ENCODE measurements at places on chromosomes 1 and 21.
A peak's percentile ranks its signal among the peaks of the same experiment; 100 is the strongest.

DNA sequence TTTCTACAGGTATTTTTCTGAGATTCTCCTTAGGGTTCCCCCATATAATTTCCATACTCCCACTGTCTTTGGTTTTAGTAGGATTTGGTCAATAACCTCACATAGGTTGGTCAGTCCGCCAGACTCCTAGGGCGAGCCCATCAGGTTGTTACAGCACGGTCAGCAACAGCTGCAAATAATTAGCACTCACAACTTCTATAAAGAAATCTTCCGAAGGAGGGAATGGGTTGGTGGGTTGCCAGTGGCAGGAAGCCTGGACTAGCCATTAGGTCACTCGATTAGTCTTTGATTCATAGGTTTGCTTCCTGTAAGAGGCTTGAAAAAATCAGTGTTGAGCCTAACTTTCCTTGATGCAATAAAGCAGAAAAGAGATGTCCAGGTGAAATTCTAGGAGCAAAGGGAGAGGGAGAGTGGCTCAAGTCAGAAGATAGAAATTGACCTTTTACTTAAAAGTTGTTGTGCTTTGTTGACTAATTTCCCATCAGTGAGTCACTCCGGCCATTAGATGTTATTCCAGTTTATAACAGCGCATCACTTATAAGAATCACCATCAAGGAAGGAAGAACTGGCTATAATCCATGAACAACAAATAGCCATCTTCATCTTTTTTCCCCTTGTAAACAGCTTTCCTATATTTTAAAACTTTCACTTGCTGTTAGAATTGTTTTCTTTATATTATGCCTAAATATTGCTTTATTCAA is 88.3 kb downstream of the TPR start:
- DNase-seq: no peak

GRCh38 chr1:53567851-53568250 is 108.7 kb downstream of the DMRTB1 start:
- DNase-seq: no peak

- no peak for DNase-seq
These were observed 42.0 kb upstream of the COL6A2 start for GRCh38 chr21:46055863-46056281.

- DNase-seq: no peak
These were observed 211.0 kb upstream of the DMRTA2 start for GRCh38 chr1:50634251-50634650.

DNA sequence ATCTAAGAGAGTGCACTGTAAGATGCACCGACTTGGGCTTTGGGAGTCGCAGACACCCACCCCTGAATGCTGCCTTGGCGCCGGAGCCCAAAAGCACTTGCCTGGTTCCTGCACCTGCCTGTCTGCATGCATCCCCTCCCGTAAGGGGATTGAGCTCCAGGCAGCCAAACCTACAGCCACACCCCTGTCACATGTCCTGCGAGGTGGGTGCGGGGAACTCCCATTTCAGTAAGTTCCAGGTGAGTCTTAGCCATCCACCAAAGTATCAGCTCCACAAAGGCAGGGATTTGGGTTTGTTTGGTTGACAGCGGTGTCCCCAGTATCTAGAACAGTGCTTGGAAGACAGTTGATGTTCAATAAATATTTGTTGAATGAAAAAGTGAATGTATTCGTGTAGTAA is 31.5 kb upstream of the MAP10 start:
- no peak for DNase-seq

DNA sequence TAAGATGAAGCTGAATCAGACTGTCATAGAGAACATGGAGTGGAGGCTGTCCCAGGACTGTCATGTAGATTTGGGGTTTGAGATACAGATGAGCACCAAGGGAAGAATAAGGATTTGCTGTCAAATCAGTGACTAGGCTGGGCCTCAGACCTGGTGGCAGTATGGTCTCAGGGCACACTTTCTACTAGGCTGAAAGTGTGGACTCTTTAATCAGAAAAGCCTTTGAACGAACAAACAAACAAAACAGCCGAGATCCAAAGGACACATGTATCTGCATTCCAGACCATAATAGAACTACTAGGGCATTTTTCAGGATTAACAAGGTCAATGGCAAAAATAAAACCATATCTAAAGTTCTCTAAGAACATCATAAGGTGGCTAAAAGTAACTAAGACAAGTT is 2.9 kb downstream of the OR10J1 start:
- DNase-seq: no peak

DNA sequence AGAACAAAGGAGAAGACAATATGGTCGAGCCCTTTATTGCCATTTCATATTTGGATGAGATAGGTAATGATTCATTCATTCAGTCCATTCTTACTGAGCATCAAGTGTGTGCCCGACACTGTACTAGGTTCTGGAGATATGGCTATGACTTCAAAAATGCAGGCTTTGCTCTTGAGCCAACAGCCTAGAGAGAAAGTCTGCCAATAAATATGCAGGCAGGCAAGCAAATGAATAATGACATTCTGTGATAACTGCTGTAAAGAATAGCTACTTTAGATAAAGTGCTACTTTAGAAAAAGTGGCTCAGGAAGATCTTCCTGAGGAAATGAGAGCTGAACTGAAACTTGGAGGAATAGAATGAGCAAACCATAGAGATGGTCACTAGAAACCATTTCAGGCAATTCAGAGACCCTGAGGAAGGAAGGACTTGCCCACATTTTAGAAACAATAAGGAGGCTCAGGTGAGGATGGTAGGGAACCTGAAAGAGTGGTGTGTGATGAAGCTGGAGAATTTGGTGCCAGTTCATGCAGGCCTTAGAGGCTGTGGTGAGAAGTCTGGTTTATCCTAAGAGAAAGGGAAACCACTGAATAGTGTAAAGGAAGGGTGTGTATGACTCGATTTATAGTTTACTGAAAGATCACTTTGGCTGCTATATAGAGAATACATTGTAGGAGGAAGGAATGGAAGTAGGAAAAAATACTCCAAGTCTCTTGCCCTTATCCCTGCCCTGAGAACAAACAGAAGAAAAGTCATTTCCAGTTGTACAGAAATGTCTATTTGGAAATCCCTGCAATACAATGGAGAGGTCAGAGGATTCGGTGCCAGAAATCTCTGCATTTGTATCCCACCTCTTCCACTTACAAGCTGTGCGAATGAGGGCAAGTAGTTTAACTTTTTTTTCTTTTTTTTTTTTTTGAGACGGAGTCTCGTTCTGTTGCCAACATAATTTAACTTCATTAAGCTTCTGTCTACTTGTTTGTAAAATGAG is 167.9 kb downstream of the VPS13D start:
- DNase-seq: no peak

GRCh38 chr1:20684050-20684620 is 23.0 kb upstream of the DDOST start:
- DNase-seq: no peak

GRCh38 chr1:110050602-110051261 is 16.3 kb downstream of the STRIP1 start:
- no peak for DNase-seq

GRCh38 chr1:92784021-92784638 is 778 bp downstream of the EVI5 start:
- DNase-seq: peak; percentile 39

GRCh38 chr1:157325220-157325619 is 187.0 kb upstream of the ETV3 start:
- no peak for DNase-seq

- DNase-seq: no peak
These were observed 16.8 kb downstream of the GNG12 start for GRCh38 chr1:67816506-67816905.

- DNase-seq: no peak
These were observed 15.1 kb upstream of the TAS1R2 start for GRCh38 chr1:18874600-18874999.
